Activated T-cell treated with anti-CD3 and anti-CD28 coated beads, Interleukin-2, amount 50 U/mL, for 4 hours (primary cell): ENCODE measurements at places on chromosomes 5 and 9. TPM values are rescaled to one million over a fixed set of nuclear protein-coding genes. Genes with fewer than 3 reads are reported as not detected.

Gene DCP2
- total RNA-seq: 36.8 TPM

Gene NEUROG1
- total RNA-seq: not detected

DNA sequence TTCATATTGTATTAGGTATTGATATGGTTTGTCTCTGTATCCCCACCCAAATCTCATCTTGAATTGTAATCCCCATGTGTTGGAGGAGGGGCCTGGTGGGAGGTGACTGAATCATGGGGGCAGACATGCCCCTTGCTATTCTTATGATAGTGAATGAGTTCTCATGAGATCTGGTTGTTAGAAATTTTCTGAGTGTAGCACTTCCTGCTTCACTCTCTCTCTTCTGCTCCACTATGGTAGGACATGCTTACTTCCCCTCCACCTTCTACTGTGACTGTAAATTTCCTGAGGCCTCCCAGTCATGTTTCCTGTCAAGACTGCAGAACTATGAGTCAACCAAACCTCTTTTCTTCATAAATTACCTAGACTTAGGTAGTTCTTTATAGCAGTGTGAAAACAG lies 187.4 kb upstream of the SLC24A2 start:
- peak; percentile 5 for DNase-seq

- no peak for DNase-seq
Observed at GRCh38 chr5:25150819-25151218, 506.0 kb upstream of the CDH10 start.

DNA sequence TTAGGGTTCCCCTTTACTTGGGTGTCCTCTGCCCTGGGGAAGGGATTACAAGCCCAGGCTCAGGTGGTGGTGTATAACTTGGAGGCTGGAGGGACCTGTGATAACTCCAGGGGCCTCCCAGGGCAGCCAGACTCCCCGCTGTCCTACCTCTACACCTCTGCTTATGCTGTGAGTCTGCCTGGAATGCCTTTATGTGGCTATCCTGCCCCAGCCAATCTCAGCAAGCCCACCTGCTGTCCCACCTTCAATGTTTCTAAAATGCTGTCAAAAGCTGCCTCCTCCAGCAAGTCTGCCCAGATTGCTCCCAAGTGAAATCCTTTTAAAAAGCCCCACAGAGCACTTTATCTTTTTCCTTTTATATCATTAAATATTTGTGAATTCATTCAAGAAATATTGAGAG lies 39.3 kb downstream of the DAB2IP start:
- no peak for DNase-seq

- no peak for DNase-seq
Observed at GRCh38 chr5:146599261-146599660, 83.3 kb upstream of the GPR151 start.

GRCh38 chr5:124630767-124631704 lies 115.4 kb downstream of the ZNF608 start:
- DNase-seq: no peak

DNA sequence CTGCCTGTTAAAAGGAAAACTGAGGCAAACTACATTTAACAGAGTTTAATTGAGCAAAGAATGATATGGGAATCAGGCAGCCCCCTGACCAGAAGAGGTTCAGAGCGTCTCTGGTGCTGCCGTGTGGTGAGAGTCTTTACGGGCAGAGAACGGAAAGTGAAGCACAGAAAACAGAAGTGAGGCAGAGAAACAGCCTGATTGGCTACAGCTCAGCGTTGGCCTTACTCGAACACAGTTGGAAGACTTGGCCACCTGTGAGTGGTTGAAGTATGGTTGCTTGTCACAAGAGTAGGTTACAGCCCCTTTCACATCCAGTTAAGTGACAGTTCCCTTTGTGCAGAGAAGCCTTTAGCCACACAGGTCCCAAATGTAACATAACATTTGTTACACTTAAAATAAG lies 16.9 kb upstream of the FBP1 start:
- no peak for DNase-seq

GRCh38 chr9:128495296-128495695 lies 9.2 kb upstream of the GLE1 start:
- no peak for DNase-seq

GRCh38 chr9:73892335-73892734 lies 604.8 kb upstream of the RORB start:
- DNase-seq: no peak

DNA sequence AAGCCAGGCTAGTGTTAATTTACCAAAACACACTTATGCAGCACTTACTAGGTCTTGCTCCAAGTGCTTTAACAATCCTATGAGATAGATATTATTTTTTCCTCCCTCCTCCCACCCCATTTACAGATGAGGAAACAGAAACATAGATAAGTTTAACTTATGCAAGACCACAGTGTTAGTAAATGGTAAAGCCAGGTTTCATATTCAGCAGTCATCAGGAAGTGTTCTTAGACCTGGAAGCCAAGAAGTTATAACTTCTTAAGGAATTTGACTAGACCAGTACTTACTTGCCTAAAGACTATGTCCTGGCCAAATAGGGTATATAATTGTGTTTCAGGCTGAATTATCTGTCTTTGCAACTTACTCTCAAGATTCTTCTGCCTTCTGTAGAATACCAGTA lies 15.9 kb downstream of the ABHD17B start:
- DNase-seq: no peak

- no peak for DNase-seq
Observed at GRCh38 chr9:133949486-133950061, 42.5 kb downstream of the VAV2 start.
